SK-MEL-5 (cell line): ENCODE measurements at places on chromosomes 16 and 17. TPM values are rescaled to one million over a fixed set of nuclear protein-coding genes. Genes with fewer than 3 reads are reported as not detected.

Gene RNF213
- 117 and 140 TPM in 2 replicates for total RNA-seq

Gene CD7
- total RNA-seq: not detected in 2 replicates

Gene AIPL1
- total RNA-seq: not detected in 2 replicates

Gene LRRC75A
- 5.1 and 5.3 TPM in 2 replicates for total RNA-seq

Gene NATD1
- total RNA-seq: 2.7 and 3.4 TPM in 2 replicates

Gene LDHD
- total RNA-seq: 2.2 and 3.0 TPM in 2 replicates

Gene MSLN
- not detected in 2 replicates for total RNA-seq

Gene CCDC78
- 17.7 and 18.1 TPM in 2 replicates for total RNA-seq

Gene BCL6B
- not detected in 2 replicates for total RNA-seq

Gene TOM1L1
- total RNA-seq: 51.8 and 54.8 TPM in 2 replicates

Gene CDC6
- 54.7 TPM in 2 replicates for total RNA-seq

Gene KRTAP9-4
- total RNA-seq: not detected in 2 replicates
